ENCODE measurements at places on chromosomes 6 and 20. TPM values are rescaled to one million over a fixed set of nuclear protein-coding genes. Genes with fewer than 3 reads are reported as not detected.

- peaks cover 27% of the 10 kb centered on the region for H3K4me1 ChIP-seq
- DNase-seq, result no peak
- H3K27ac ChIP-seq, result no peak overlapping the region
- no peaks in the 10 kb centered on the region for H3K36me3 ChIP-seq
These were observed 109.5 kb downstream of the SNX5 start for GRCh38 chr20:17859002-17859615.

DNA sequence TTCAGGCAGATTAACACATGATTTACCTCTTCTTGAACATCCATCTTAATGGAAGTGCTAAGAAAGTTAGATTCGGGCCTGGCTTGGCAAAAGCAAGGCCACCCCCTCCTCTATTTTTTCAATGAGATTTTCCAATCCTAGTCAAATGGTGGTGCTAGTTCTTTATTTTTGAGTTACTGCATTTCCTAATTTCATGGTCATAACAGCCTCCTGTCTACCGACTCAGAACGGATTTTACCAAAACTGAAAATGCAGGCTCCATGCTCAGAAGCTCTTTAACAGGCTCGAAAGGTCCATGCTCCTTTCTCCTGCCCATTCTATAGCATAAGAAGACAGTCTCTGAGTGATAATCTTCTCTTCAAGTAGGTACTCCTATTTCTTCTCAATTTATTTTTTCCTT lies 117.2 kb upstream of the ESR1 start:
- DNase-seq, result no peak
- H3K36me3 ChIP-seq, result no peaks in the 10 kb centered on the region
- no peaks in the 10 kb centered on the region for H3K27me3 ChIP-seq
- no peaks in the 10 kb centered on the region for H3K4me1 ChIP-seq
- no peak overlapping the region for H3K27ac ChIP-seq

- no peaks in the 10 kb centered on the region for H3K36me3 ChIP-seq
- no peaks in the 10 kb centered on the region for H3K4me1 ChIP-seq
- H3K4me3 ChIP-seq, result no peak overlapping the region
- no peak overlapping the region for H3K27ac ChIP-seq
These were observed 98.3 kb downstream of the AIG1 start for GRCh38 chr6:143159001-143159400.

DNA sequence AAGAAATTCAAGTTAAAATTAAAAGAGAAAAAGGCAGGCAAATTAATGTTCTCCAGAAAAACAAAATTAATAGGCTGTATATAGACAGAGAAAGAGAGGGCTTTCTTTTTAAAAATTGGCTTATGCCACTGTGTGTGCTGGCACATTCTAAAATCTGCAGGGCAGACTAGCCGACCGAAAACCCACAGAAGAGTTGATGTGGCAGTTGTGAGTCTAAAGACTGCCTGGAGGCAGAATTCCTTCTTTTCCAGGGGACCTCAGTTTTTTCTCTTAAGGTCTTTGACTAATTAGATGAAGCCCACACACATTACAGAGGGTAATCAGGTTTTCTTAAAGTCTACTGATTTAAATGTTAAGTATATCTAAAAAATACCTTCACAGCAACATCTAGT lies 85.7 kb downstream of the GJA1 start:
- DNase-seq, result no peak
- H3K27ac ChIP-seq, result no peak overlapping the region
- no peaks in the 10 kb centered on the region for H3K27me3 ChIP-seq
- peaks cover 16% of the 10 kb centered on the region for H3K4me1 ChIP-seq

Gene PRSS16
- total RNA-seq, result 11.2 TPM

Gene LSM2
- 51.9 TPM for total RNA-seq
